Left colon (tissue), 2 donors: ENCODE measurements at places on chromosomes 13 and 19. TPM values are rescaled to one million over a fixed set of nuclear protein-coding genes. Genes with fewer than 3 reads are reported as not detected.

DNA sequence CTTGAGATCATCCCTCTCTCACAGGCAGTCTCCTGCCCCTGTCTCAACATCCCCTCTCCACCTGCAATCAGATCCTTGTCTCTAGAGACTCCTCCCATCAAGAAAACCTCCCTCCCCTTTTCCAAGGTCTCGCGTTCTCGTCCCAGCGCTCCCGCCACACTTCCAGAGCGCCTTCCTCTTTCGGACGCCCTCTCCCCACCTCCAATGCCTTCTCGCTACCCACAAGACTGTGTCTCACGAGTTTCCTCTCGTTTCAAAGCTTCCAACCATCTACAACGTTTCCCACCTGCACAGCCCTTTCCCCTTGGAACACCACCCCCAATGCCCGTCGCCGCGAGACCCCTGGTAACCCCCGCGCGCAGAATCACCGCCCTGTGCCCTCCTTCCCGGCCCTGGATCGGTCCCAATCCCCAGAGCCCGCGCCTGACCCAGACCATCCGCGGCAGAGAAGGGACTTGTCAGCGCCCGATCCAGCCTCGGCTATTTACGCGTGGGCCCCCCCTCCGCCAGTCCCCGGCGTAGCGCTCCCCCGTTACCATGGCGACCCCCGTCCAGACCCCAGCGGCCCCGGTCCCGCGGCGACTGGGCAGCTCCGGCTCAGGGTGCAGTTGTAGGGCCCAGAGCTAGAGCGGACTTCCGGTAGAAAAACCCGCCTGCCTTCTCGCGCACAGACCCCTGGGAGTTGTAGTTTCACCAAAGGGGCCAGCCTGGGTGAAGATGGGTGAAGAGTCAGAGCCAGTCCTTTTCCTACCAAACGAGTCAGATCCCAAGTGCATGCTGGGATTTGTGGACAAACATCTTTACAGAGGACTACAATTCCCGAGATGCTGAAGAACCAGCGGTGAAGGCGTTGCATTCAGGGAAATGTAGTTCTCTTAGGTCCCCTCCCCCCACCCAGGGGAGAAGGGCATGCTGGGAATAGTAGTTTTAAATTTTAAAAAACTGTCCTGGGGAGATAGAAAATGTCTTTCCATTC is at the start of gene AP2S1:
TSS of gene AP2S1 (minus strand) at position 619 of the 976 bp plus-strand sequence. CDS start at position 539, 80 bp downstream.
- peak; percentile 93 for DNase-seq

GRCh38 chr13:90999401-90999800 is 348.1 kb upstream of the MIR17HG start:
- DNase-seq: no peak

GRCh38 chr13:39765801-39766463 is 110.5 kb downstream of the COG6 start:
- peak; percentile 66 for DNase-seq

GRCh38 chr19:50490991-50491472 is 14.4 kb upstream of the GARIN5A start:
- DNase-seq: no peak

DNA sequence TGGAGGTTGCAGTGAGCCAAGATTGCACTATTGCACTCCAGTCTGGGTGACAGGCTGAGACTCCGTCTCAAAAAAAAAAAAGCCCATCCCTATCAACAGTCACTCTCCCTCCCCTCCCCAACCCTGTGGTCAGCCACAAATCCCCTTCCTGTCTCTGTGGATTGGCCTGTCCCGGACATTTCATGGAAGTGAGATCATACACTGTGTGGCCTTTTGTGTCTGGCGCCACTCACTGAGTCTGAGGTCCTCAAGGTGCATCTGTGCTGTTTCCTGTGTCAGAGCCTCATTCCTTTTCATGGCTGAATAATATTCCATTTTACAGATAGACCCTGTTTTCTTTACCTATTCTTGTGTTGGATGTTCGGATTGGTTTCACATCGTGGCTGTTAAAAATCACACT is 149.5 kb downstream of the PTPRS start:
- DNase-seq: no peak

DNA sequence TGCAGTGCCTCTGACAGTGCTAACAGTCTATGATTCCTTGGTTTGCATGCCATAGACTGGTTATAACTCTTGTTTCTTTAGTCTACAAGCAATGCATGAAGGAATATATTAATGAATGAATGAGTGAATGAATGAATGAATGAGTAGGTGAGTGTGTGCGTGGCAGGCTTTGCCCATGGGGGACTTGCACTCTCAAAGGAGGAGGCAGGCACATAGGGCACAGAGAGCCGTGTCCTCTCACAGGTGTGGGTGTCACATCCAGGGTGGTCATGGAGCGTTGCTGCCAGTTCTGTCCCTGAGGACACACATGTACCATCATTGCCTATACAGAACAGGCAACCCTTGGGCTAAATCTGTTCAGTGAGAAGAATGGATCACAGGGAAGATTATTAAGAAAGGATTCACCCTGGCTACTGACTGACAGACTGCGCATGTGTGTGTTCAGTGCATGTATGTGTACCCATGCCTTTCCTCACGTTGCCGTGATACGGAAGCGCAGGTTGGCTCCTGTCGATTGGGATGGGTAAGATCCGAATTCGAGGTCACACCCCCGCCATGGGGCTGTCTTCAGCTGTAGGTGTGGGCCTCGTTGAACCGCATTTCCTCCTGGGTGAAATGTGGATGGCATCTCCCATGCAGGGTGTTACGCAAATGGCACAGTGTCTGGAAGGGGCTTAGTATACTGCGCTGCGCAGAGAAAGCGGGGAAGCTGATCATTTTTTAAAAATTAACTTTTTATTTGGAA is 161.4 kb downstream of the STK24 start:
- no peak for DNase-seq

DNA sequence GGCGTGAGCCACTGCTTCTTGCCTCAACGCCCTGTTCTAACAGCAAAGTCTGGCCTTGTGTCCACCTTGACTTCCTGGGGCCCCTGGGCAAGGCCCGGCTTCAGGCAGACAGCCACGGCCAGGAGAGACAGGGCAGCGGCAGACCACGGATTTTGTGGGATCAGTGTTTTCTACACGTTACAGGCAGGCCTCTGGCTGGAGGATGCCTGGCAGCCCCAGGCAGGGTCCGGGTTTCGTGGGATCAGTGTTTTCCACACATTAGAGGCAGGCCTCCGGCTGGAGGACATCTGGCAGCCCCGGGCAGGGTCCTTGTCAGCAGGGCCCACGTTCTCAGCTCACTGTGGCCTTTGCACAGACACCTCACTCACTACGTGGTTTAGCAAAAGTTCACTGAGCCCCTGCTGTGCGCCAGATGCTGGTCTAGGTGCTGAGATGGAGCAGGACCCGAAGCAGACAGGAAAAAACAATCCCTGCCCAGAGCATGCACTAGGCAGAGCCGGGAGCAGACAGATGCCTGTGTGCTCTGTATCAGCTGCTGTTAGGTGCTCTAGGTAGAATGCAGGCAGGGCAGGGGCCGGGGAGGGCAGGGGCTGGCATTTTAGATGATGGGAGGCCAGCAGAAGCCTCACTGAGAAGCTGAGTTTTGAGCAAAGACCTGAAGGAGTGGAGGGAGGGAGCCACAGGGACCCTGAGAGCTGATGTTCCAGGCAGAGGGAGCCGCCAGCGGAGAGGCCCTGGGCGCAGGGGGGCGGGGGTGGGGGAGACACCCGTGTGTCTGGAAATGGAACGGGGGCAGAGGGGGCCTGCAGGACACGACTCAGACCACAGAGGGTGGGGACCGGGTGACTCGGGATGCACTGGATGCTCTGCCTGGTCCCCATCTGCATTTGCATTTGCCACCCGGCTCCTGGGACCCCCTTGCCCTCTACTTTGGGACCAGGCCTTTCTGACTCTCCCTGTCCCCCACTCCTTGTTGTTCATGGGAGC is 25.0 kb upstream of the NCCRP1 start:
- DNase-seq: no peak

GRCh38 chr13:39389013-39389412 is 214.0 kb downstream of the LHFPL6 start:
- DNase-seq: no peak

GRCh38 chr13:37978680-37979079 is 109.1 kb upstream of the TRPC4 start:
- no peak for DNase-seq

DNA sequence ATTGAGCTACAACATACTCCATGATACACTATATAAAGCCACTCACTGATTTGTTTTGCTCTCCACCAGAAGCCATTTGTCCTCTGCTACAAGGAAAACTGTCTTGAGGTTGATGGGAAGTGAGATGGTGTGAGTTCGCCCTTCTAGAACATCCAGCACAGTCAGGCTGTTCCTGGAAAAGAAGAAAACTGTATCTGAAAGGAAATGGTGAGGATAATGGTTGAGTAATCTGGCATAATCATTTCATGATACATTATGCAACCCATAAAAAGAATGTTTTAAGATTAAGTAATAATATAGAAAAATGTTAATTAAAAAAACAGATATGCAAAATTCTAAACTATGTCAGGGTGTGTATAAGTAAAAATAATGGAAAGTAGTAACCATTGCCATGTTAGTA is 233.9 kb downstream of the RGCC start:
- DNase-seq: no peak

- no peak for DNase-seq
These were observed 81.9 kb downstream of the SLC6A16 start for GRCh38 chr19:49243129-49243528.

- DNase-seq: no peak
These were observed 2.3 kb downstream of the SSBP4 start for GRCh38 chr19:18421371-18421959.

DNA sequence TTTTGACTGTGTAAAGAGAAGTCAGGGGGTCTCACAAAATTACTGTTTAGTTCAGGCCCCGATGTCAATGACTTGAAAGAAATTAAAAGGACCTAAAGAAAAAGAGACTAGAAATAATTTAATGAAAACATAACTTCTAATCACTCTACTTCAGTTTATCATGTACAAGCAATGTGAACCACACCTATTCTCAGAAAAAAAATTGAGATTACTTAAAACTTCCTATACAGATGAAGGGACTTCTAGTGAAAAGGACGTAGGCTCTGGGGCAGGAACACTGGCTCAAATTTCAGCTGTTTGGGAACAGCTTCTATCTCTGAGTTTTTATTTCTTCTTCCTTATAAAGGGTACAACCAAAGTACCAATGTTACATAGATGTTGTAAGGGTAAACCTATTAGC is 38.0 kb downstream of the TPT1 start:
- no peak for DNase-seq

DNA sequence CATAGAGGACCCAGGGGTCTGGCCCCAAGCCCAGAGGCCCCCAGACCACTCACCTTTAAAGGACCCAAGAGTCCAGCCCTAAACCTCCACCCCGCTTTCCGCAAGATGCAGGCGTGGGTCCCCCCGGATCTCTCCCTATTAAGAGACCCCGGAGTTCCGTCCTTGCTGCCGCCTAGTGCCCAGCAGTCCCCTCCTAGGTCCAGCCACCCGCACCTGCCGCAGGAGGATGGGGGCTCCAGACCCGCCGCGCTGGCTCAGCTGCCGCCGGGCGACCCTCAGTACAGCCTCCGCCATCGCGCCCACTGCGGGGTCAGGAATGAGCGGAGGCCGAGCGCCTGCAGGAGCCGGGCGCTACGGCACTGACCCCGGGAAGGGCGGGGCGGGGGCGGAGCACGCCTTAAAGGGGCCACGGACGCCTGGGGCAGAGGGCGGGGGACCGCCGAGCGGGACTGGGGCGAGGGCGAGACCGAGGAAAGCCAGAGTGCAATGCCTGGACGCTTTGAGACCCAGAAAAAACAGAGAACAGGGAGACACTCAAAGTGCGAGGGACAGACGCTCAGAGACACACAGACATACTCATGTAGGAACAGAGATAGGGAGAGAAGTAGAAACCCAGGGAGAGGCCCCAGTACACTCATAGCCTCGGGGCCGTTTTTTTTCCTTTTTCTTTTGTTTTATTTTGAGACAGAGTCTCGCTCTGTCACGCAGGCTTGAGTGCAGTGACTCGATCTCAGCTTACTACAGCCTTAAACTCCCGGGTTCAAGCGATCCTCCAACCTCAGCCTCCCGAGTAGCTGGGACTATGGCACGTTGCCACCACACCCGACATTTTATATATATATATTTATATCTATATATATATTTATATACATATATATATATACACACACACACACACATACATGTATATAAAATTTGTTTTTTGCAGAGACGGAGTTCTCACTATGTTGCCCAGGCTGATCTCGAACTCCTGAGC is at the start of gene ETHE1:
TSS of gene ETHE1 (minus strand) at position 318 of the 976 bp plus-strand sequence. CDS start at position 294, 24 bp downstream.
- DNase-seq: peak; percentile 87

GRCh38 chr13:48580185-48580803 is 47.4 kb upstream of the RCBTB2 start:
- peak; percentile 53 for DNase-seq

- DNase-seq: no peak
These were observed 3.3 kb upstream of the ZNF880 start for GRCh38 chr19:52366414-52366824.

DNA sequence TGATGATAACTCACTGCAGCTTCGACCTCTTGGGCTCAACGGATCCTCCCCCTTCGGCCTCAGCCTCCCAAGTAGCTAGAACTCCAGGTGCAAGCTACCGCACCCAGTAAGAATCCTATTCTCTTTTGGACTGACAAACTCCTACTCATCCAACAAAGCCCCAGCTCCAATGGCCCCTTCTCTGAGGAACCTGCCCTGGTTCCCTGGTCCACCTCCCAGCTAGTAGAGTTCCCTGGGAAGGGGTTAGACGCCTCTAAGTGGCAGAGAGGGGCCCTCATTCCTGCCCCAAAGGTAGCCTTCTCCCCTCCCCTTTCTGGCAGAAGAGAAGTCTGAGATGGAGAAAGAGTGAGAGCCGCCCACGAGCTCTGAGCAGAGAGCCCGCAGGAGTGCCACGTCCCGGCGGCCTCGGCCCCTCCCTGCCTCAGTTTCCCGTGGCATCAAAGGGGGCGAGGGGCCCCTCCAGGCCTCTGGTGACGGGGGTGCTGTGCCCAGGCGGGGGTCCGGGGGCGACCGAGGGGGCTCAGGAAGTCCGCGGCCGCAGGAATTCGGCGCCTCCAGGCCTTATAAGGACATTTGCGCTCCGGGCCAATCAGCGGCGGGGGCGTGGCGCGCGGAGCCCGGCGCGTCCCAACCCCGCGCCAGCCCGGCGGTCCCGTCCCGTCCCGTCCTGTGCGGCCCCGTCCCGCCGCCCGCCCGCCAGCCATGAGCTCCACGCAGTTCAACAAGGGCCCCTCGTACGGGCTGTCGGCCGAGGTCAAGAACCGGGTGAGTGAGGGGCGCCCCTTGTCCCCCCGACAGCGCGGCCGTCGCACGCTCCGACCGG is at the start of gene CNN2:
TSS of gene CNN2 (plus strand) at position 649 of the 823 bp plus-strand sequence. CDS start at position 703, 54 bp downstream.
- DNase-seq: peak; percentile 91

Gene URAD
- total RNA-seq: 44.8 TPM

Gene RAB20
- total RNA-seq: 37.1 TPM

Gene ZNF17
- total RNA-seq: 12.1 TPM

Gene UBL5
- 280 TPM for total RNA-seq
